ENCODE measurements at places on chromosomes 5 and 9.

DNA sequence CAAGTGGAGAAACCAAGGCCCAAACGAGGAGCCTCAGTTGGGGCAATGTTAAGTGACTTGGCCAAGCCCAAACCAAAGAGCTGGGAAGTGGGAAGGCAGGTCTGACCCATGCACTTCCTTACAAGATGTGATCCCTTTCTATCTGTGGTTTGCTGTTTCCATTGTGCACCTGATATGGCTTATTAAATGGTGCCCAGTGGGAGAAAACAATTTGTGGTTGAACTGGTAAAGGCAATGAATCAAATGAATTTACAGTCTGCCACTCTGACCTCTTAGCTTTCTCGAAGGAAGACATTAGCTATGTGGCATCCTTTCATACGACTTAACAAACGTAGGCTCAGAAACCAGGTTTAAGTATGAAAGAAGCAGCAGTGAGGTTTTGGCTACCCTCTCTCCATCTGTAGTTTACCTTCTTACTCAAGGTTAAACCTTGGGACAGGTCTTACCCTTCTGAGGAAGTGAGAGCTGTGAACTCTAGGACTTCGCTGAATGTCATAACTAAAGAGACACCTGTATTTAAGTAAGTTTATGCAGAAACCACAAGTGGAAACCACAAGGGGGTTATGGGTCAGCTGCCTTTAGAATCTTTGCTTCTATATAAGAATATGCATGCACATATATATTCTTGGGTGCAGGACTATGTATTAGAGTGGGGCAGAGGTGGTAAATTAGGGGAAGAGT, 100.5 kb upstream of the SPATA31D4 start:
- no peak for DNase-seq

GRCh38 chr5:139588962-139589361, 27.8 kb downstream of the UBE2D2 start:
- no peak for DNase-seq

DNA sequence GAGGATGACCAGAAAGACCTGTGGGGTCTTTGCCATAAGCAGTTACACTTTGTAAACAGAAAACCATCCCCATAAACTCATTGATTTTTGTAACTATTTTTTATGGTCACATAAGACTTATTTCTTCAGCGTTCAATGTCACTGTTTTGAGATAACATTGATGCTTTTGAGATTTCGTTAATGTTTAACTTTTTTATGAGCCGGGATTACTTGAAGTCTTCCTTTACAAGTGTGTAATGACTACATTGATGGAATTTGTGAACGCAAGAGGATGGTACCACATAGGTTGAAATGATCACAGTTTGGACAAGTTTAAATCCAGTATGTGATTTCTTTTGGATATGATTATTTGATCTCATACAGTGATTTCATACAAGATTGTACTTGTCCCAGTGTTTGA, 1.8 kb downstream of the SLC12A2 start:
- no peak for DNase-seq

- DNase-seq: no peak
These were observed 45.7 kb downstream of the DPYSL3 start for GRCh38 chr5:147464211-147464610.

GRCh38 chr9:23431459-23431858, 394.6 kb downstream of the ELAVL2 start:
- DNase-seq: no peak
